Activated gamma-delta T cell (primary cell): ENCODE measurements at places on chromosomes 5 and 9.
A peak's percentile ranks its signal among the peaks of the same experiment; 100 is the strongest.

- no peak for DNase-seq
Observed at GRCh38 chr9:70861376-70861775, 260.0 kb downstream of the TRPM3 start.

DNA sequence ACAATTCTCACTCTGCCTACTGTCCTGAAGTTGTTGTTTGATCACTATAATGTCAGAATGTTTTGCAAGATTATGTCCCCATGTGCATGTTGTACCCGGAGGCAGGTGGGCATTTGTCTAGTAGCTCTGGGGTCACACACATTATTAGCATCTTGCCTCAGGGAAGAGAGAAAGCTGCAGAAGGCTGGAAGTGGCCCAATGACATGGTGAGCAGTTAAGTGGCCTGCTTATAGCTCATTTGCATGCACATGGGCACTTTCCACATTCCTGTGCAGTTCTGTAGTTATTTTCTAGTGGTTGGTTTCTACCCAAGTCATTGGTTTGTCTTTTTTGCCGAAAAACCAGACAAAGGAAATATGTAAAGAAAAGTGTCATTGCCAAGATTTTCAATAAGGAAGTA lies 80.9 kb downstream of the MAP1B start:
- DNase-seq: no peak

DNA sequence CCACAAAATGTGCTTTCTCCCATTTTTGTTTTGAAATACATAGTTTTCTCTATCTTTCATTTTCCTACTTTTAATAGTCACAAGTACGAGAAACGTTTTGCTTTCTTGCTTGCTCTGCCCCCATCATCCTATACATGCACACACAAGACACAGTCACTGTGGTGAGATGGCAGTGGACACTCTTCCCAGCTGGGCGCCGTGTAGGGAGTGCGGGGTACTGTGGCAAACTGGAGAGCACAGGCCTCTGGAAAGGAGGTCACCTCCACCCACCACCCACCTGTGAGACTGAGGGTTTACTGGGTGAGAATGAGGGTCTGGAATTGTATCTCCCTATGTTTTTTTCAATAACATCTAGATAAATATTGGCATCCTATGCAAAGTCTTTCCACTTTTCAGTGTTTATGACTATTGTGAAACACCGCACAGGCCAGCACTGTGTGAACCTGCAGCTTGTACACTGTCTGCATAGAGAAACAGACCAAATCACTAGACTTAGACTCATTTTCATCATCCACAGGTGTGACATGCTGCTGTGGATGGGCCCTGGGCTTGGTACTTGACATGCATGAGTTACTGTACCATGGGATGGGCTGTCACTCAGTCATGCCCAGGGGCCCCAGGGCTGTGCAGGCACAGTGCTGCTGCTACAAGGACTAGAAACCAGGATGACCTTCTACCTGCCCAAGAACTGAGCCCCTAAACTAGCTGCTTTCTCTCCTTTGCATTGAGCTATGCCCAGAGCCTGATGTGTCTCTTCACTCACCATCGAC lies 118.1 kb upstream of the LMX1B start:
- no peak for DNase-seq

DNA sequence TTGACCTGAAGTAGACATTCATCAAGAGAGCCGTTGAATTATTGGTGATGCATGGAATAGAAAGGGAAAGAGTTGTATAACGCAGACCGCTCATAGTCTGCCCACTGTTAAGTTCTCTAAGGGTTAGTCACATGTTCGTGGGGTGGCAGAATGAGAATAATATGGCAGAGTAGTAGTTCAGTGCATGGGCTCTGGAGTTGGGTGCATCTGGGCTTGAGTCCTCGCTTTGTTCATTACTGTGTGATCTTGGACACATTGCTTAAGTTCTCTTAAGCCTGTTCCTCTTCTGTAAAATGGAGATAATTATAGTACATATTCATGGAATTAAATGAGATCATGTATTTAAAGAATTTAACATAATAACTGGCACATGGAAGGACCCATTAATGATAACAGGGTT lies 23.6 kb downstream of the TNPO1 start:
- DNase-seq: no peak

DNA sequence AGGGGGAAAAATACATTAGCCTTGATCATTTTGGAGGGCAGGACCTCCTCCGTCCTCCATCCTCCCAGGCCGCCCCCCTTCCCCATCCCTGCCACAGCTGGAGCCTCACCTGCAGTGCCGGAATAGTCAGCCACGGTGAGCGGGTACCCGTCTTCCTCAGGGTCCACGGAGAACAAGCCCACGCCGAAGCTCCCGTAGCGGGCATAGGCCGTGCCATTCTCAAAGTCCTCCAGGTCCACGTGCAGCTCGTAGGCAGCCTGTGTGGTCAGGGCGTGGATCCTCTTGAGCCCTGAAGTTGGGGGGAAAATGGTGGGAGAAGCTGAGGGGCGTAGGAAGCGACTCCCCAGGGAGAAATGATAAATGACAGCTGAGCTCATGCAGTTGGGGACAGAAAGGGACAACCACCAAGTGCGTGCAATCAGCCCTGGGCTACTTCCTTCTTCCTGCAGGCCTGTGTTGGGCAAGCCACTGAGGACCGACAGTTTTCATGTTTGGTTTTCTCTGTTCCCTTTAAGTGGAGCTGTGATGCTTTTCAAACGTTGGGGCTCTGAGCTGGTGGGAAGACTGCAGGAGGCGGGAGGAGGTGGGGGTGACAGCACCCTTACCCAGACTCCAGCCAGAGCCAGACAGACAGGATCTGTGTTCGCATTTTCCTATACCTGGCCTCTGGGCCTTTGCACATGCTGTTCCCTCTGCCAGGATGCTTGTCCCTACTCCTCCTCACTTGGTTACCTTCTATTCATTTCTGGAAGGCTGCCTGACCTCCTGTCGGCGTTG lies 8.7 kb upstream of the QRFP start:
- DNase-seq: no peak

DNA sequence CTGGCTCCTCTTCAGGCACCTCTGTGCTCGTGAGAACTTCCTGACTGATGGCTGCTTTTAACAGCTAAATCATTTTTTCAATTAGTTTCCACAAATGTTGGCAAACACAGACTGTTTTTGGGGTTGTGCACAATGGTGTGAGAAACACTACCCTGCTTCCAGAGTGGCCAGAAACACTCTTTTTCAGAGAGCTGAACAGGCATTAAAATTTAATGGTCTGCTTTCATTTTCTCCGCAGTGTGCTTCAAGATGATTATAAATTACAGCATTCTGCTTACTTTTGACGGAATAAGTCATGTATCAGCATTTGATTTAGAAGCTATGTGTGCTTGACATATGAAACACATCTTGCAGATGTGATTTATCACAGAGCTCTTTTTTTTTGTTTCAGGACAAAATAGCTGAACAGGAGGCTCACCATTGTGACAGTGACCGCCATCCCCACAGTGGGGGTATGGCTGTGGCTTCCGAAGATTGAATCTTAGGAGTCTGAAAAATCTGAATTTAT lies 454.5 kb upstream of the ZNF608 start:
- no peak for DNase-seq

DNA sequence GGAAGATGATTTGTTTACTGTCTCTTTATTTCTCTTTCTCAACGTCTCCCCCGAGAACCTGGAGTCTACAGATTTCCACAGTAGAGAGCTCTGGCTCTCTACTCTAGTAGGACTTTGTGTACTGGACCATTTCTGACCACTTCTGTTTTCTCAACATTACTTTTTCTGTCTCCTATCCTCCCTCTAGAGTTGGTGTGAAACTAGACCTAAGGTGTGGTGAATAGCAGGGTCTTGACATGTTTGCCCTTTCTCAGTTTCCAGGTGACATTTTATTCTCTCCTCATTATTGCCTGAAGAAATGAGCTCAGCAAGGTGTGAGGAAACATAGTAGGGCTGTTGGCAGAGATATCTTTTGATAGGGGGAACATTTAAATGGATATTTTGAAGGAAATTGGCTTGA lies 62.1 kb upstream of the IL6ST start:
- DNase-seq: no peak

DNA sequence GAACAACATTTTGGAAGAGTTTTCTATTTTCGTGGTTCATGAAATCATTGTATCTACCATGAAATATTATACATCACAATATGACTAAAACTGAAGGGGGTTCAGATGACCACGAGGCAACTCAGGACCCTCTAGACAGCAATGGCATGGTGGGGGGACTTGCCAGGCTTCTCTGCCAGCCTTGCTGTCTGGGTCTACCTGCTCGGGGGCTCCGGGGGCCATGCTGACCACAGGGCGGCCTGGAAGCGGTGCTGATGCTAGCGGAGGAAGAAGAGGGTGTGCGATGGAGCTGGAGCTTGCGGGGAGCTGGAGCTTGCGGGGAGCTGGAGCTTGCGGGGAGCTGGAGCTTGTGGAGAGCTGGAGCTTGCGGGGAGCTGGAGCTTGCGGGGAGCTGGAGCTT lies 89.2 kb upstream of the IRX4 start:
- no peak for DNase-seq

- no peak for DNase-seq
Observed at GRCh38 chr5:138246334-138246733, 28.1 kb downstream of the GFRA3 start.

DNA sequence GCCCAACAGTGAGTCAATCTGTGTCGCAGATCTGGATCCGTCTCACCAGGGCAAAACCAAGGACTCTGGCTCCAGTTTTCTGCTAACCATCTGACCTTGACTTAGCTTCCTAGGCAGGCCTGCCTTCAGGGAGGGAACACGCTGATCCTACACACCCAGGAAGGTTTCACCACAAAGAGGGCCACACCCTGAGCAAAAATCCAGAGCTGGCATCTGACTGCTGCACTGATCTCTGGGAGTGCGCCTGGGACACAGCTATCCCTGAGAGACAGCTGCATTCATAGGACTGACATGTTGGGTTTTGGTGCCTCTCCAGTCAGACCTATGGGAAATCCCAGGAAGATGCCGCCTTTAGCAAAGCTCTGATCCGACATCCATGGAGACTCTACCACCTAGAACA lies 47.5 kb downstream of the CDK5RAP2 start:
- DNase-seq: no peak

- DNase-seq: no peak
Observed at GRCh38 chr9:112271466-112272098, 61.8 kb downstream of the PTBP3 start.

- no peak for DNase-seq
Observed at GRCh38 chr9:16417161-16417560, 453.3 kb downstream of the BNC2 start.

- DNase-seq: peak; percentile 14
Observed at GRCh38 chr5:41869151-41869723, 988 bp downstream of the OXCT1 start.

- DNase-seq: no peak
Observed at GRCh38 chr5:6676702-6677101, 36.5 kb upstream of the TENT4A start.

DNA sequence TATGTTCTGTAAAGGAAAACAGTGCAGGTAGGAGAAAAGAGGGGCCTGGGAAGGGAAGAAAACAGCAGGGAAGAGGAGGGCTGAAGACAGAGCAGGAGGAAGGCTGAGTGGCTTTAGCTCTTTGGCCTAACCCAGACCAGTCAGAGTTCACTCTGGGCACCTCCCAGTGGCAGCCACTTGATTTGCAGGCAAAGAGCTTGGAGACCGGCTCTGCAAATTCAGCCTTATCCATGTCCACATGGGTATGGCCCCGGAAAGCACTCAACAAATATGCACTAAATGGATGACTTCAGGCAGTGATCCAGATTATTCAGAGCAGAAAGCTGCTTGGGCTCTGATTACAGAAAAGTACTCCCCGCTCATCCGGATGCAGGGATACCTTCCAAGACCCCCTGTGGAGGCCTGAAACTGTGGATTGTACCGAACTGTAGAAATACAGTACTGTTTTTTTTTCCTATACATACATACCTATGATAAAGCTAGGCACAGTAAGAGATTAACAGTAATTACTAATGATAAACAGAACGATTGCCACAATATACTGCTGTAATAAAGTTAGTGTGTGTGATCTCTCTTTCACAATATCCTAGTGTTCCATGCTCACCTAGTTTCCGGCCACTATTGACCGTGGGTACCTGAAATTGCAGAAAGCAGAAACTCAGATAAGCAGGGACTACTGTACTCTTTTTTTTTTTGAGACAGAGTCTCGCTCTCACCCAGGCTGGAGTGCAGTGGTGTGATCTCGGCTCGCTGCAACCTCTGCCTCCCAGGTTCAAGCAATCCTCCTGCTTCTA lies 4.6 kb upstream of the RNU6ATAC start:
- no peak for DNase-seq

- DNase-seq: no peak
Observed at GRCh38 chr9:115024925-115025535, 92.9 kb downstream of the TNC start.

- no peak for DNase-seq
Observed at GRCh38 chr5:141100243-141100805, at the start of gene PCDHB3. TSS of gene PCDHB3 (plus strand) at chr5:141100473. CDS start at chr5:141100650, 177 bp downstream.

GRCh38 chr5:69360442-69360841 lies 8.9 kb downstream of the AK6 start:
- no peak for DNase-seq

DNA sequence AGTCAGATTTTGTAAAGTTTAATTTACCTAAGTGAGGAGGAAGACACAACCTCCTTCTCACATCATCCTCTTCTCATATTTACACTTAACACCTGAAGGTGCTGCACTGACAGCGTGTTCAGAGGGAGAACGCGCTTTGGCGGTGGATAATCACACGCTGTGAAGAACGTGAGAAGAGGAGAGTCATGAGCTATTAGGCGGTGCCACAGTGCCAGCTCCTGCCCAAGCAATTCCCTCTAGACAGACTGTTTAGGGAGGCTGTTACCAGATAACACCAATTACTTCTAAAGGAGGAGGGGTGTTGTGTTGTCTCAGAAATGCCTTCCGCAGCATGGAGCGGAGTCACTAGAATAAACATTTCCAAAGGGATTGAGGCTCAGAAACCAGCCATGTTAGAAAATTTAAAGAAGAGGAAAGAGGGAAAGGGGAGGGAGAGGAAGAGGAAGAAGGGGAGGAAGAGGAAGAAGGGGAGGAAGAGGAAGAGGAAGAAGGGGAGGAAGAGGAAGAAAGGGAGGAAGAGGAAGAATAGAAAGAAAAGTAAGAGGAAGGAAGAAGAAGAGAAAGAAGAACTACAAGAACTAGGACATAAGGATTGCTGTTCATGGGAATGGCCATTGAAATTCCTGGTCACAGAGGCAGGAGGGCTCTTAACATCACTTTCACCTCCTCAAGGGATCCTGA lies 37.3 kb upstream of the WWC1 start:
- DNase-seq: no peak

DNA sequence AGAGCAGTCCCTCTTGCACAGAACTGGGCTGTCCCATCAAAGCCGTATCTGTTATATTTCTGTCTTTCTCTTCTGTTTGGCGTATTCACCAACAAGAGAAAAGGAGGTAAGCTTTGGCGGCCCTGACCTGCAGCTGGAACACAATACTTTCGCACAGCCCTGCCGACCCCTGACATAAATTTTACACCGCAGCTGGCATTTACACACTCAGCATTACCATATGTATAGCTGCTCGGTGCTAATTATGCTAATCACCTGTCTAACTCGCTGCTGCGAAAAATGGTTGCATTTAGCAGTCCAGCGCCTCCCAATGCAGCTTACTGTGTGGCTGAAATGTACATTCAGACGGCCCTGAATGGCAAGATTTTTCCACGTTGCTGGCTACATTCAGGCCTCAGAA lies 20.8 kb downstream of the PTCH1 start:
- no peak for DNase-seq

GRCh38 chr5:169803077-169803981 lies 166.3 kb downstream of the DOCK2 start:
- DNase-seq: no peak
